ENCODE measurements at places on chromosomes 11 and 22.
A peak's percentile ranks its signal among the peaks of the same experiment; 100 is the strongest.

GRCh38 chr11:119982517-119983239 is 155.2 kb downstream of the TRIM29 start:
- no peak for DNase-seq

GRCh38 chr11:128205796-128206195 is 381.6 kb downstream of the ETS1 start:
- no peak for DNase-seq

DNA sequence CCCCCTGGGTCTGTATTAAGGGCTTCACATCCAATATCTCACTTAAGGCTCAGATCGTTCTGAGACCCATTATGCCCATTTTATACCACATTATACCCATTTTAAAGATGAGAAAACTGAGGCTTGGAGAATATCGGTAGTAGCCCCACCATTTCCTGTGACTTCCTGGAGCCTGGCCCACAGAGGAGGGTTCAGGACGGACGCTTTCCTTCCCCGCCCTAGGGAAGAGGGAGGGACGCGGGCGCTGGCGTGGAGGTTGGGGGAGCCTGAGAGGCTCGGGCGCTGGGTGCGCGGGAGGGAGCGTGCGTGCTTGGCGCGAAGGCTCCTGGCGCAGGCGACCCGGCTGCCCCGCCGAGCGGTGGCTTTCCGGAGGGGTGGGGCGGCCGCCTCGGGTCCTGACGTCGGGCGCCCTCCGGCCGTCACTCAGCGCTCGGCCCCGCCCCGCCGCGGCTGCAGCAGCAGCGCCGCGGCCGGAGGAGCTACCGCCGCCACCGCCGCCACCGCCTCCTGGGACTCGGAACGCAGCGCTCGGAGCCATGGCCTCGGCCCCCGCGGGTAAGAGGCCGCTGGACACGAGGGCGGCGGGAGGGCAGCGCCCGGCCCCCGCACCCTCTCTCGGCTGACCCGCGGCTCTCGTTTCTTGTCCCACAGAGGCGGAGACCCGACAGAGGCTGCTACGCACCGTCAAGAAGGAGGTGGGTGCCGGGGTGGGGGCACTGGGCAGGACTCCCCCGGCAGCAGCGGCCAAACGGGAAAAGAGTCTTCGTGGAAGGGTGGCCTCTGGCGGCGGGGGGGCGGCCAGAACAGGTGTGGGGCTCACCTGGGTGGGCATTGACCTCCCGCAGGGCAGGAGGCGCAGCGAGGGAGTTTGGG is at the start of gene SGSM1:
TSS of gene SGSM1 (plus strand) at position 422 of the 873 bp plus-strand sequence. CDS start at position 537, 115 bp downstream.
- peak; percentile 60 for DNase-seq

- DNase-seq, result no peak
These were observed 142.4 kb upstream of the NARS2 start for GRCh38 chr11:78717041-78717440.

GRCh38 chr11:11521306-11522002 is 100.4 kb downstream of the GALNT18 start:
- DNase-seq, result no peak

DNA sequence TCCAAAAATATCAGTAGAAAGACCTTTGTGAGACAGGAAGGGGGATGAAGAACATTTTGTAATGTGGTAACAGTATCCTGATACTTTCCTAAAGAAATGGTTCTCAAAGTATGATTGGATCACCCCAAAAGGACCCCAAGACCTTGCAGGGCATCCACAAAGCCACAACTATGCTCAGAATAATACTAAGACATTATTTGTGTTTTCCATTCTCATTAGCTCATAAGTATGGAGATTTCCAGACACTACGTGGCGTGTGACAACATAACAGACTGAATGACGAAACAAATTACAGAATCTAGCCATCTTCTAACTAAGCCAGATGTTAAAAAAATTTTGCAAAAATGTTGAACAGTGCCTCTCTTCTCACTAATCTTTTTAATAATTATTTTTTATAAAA is 24.9 kb downstream of the CHEK2 start:
- DNase-seq, result no peak

DNA sequence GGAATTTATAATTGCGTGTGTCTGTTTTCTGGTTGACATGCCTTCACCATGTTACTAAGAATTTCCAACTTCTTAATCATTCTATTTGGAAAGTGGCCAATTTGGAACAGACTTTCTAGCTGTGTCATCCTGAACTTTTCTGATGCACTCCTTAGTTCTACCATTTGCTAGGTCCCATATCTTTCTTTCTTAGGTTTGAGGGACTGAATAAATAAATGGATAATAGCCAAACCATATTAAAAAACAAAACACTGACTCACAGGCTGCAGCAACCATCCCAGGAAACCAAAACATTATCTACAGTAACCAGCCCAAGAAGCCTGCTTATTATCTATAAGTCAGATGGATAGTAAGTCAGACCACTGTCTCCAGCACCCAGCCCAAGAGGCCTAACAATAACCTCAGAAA is 57.5 kb upstream of the PLET1 start:
- DNase-seq, result no peak

DNA sequence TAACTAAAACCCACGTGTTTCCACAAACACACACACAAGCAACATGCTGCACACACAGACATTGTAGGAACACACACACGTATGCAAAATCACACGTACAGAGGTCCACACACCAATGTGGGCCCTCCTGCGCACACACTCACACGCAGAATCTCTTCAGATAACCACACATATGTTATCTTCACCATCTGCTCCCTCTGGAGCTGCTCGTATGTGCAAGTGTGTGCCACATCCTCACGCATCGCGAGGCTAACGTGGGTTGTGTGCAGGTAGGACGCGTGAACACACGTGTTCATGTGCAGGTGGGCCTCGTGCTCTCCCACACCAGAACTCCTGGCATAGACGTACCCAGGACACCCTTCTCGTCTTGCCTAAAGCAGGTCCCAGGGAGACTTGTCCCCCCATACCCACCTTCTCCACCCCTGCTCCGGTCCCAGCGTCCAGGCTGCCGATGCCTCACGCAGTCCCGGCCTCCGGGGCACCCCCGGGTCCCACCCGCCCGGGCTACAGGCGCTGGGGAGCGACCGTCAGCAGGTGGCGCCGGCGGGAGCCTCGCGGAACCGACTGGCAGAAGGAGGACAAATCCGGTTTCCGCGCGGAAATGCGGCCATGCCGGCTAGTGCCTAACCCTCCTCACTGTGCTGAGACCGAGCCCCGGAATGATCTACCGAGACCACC is 10.3 kb upstream of the IGSF9B start:
- peak; percentile 61 for DNase-seq

DNA sequence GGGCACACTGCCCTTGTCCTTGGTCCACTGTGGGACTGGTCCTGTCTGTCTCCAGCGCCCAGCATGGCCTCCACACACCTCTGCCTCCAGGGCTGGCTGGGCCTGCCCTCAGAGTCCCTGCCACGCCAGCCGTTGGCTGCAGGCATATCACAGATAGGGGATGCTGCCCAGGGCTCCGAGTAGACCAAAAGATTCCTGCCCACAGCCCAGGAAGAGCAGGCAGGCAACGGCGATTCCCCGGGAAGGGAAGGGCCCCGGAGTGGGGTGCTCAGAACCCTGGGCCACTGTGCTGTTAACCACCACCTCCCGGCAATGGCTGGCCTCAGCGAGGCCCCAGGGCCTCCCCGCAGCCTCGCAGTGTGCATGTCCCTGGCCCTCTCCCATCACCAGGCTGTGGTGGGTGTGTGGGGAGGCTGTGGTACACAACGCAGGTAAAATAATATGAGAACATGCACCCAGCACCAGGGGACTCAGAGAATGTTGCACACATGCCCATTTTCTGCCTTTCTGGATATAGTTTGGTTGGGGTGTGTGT is 2.2 kb downstream of the IFITM5 start:
- DNase-seq, result no peak

DNA sequence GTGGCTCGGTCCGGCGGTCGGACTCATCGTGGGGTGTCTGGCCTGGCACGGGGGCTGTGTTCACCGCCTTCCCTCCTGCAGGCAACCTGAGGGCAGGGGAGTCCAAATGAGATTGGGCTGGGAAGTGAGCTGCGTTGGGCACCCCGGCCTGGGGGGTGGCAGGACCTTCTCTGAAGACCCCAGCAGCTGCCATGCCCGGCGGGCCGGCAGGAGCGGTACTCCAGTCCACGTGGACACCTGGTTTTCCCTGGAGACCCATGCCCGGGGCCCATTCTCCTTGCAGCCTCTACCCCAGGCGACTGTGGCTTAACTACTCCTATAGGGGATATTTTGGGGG is 24.5 kb downstream of the LRRC10B start:
- no peak for DNase-seq

GRCh38 chr11:64316672-64317324 is 561 bp downstream of the TRMT112 start:
- DNase-seq, result peak; percentile 42

GRCh38 chr22:48851933-48852549 is 975.6 kb downstream of the BRD1 start:
- DNase-seq, result no peak

DNA sequence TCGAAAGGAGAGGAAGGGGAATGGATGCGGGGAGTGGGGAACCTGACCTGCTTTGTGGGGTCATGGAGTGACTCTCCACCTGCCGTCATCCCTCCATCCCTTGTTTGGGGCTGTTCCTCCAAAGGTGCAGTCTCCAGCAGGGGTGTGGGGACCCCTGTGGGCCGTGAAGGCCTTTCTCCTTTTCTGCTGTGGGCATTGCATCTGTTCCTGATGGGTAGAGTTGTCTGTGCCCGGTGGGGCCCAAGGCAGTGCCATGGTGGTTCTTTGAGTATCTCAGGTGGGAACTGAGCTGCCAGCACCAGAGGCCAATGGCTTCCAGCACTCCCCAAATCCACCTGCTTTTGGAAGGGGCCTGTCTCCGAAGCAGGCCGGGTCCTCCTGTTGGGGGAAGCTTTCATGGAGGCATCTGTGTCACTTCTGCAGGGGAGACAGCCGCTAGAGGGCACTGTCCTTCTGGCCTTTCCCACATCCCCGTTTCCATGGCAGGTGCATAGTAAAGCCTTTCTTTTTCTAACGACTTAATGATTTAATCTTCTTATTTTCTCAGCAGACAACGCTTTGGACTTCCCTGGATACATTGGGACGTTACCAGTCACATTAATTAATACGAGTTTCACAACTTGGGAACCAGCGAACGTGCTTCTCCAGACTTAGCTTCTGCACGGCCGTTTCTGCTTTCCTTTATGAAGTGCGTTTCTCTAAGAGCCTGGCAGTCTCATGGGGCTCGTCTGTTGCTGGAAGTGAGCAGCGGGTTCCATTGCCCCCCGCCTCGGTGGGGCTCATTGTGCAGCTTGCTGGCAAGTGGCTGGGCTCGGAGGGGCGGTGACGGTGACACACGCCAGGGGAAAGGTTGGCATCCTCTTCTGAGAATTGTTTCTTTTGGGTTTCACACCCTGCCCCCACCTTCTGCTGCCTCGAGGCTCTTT is 57.1 kb downstream of the PARVB start:
- DNase-seq, result peak; percentile 52

DNA sequence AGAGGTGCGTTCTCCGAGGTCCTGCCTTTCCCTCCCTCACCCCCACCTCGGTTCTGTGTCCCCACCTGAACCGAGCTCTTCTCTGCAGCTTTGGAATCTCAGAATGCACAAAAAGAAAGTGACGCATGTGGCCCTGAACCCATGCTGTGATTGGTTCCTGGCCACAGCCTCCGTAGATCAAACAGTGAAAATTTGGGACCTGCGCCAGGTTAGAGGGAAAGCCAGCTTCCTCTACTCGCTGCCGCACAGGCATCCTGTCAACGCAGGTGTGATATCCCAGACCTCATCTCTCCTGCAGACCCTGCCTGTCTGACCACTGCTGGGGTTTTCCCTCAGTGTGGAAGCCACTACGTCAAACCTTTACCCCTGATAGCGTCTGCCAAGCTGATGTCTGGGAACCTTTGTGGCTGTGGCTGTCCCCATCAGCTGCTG is 13.9 kb downstream of the ACP2 start:
- DNase-seq, result peak; percentile 36

DNA sequence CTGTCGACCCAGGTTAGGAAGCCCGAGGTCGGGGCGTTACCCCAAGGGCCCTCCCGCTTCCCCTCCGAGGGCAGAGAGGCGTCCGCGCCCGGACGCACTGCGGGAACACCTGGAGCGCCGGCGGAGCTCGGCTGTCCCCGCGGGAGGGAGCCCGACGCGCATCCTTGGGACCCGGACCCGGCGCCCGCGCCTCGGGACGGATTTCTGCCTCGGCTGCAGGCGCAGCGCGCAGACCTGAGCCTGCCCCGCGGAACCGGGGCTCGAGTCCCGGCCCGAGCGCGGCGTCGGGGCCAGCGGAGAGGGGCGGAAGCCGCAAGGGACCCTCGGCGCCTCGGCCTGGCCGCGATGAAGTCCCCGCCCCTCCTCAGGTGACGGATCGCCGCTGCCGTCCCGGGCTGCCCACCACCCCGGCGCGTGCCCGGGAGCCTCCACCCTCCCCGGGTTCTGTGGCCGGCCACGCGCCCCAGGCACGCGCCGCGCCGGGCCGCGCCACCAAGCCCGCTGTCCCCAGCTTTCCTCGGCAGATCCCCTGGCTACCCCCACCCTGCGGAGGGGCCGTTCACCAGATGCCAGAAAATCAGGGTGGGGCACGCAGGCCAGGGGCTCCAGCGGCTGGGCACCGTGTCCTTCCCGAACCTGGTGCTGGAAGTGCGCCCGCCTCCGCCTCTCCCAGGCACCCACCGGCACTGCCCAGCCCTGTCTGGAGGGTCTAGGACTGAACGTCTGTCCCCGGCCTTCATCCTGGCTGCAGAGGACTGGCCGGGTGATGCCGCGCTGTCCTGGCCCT is 410 bp downstream of the GLB1L3 start:
- DNase-seq, result no peak

Data from T-helper 17 cell (primary cell).